ENCODE measurements at places on chromosomes 5 and 9. TPM values are rescaled to one million over a fixed set of nuclear protein-coding genes. Genes with fewer than 3 reads are reported as not detected.
A peak's percentile ranks its signal among the peaks of the same experiment; 100 is the strongest.

- H3K4me1 ChIP-seq: peaks cover 10% of the 10 kb centered on the region
- no peaks in the 10 kb centered on the region for H3K36me3 ChIP-seq
- DNase-seq: no peak
- H3K4me3 ChIP-seq: no peak overlapping the region
Measured at GRCh38 chr5:38319491-38319890, 61.1 kb downstream of the EGFLAM start.

GRCh38 chr9:29290516-29290915 is 1717.2 kb upstream of the C9orf72 start:
- no peaks in the 10 kb centered on the region for H3K4me1 ChIP-seq
- H3K4me3 ChIP-seq: no peak overlapping the region
- DNase-seq: no peak

GRCh38 chr9:120697448-120697847 is 16.8 kb downstream of the MEGF9 start:
- no peak overlapping the region for H3K27ac ChIP-seq
- no peaks in the 10 kb centered on the region for H3K27me3 ChIP-seq
- DNase-seq: no peak
- H3K4me3 ChIP-seq: no peak overlapping the region
- H3K4me1 ChIP-seq: peaks cover 18% of the 10 kb centered on the region
- no peaks in the 10 kb centered on the region for H3K36me3 ChIP-seq

- DNase-seq: peak; percentile 43
- H3K27me3 ChIP-seq: no peaks in the 10 kb centered on the region
- no peaks in the 10 kb centered on the region for H3K36me3 ChIP-seq
- peak overlapping the region; percentile 39 for H3K27ac ChIP-seq
- peaks cover 11% of the 10 kb centered on the region for H3K4me1 ChIP-seq
- no peak overlapping the region for H3K4me3 ChIP-seq
Measured at GRCh38 chr9:19104515-19105282, 2.0 kb upstream of the HAUS6 start.

- H3K4me1 ChIP-seq: peaks cover 74% of the 10 kb centered on the region
- no peaks in the 10 kb centered on the region for H3K36me3 ChIP-seq
- no peaks in the 10 kb centered on the region for H3K27me3 ChIP-seq
- peak overlapping the region; percentile 54 for H3K27ac ChIP-seq
- peak; percentile 77 for DNase-seq
Measured at GRCh38 chr5:142621227-142621626, 64.7 kb downstream of the FGF1 start.

TMC1 gene
- not detected for total RNA-seq

All from GM23248 (cell line).